ENCODE measurements at places on chromosomes 12 and 14. TPM values are rescaled to one million over a fixed set of nuclear protein-coding genes. Genes with fewer than 3 reads are reported as not detected.

CLEC12A gene
- total RNA-seq = not detected

KERA gene
- not detected for total RNA-seq

CPNE6 gene
- not detected for total RNA-seq

DNA sequence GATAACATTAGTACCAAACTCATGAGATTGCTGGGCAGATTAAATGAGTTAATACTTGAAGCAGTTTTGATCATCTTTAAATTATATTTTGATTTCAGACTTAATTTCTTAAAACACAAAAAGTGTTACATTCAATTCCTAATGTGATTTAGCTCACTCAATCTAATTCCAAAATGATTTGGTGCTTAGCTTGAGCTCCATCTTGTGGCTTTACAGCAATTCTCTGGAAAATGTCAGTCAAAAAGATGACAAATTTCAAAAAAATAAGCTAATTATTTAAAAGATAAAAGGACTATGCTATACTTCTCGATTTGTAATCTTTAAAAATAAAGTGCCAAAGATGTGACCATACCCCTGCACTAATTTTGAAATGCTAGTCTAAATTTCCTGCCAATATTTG lies 10.1 kb downstream of the LLPH start:
- no peak overlapping the region for H3K4me3 ChIP-seq
- H3K36me3 ChIP-seq = peaks cover 34% of the 10 kb centered on the region
- H3K27ac ChIP-seq = no peak overlapping the region
- no peaks in the 10 kb centered on the region for H3K27me3 ChIP-seq
- peaks cover 9% of the 10 kb centered on the region for H3K4me1 ChIP-seq
- DNase-seq = no peak

- peaks cover 18% of the 10 kb centered on the region for H3K27me3 ChIP-seq
- H3K27ac ChIP-seq = no peak overlapping the region
- H3K4me1 ChIP-seq = no peaks in the 10 kb centered on the region
Measured at GRCh38 chr14:21168055-21168454, 12.2 kb upstream of the OR5AU1 start.
